Pulmonary artery endothelial cell (primary cell): ENCODE measurements at places on chromosomes 13 and 19. TPM values are rescaled to one million over a fixed set of nuclear protein-coding genes. Genes with fewer than 3 reads are reported as not detected.

LYPD3 gene
- total RNA-seq, result not detected in 2 replicates

CAMSAP3 gene
- total RNA-seq, result 0.13 and 0.21 TPM in 2 replicates

PDX1 gene
- total RNA-seq, result not detected in 2 replicates

ELSPBP1 gene
- not detected in 2 replicates for total RNA-seq

CGB2 gene
- total RNA-seq, result not detected in 2 replicates

MFSD12 gene
- total RNA-seq, result 65.7 and 72.8 TPM in 2 replicates
